ENCODE measurements at places on chromosomes 13 and 19.

- no peaks in the 10 kb centered on the region for H3K36me3 ChIP-seq
- H3K27me3 ChIP-seq: peaks cover 3% of the 10 kb centered on the region
- peak overlapping the region; percentile 17 for H3K27ac ChIP-seq
- DNase-seq: peak; percentile 10
- H3K4me1 ChIP-seq: peaks cover 19% of the 10 kb centered on the region
Measured at GRCh38 chr13:36163809-36164308, 32.7 kb upstream of the DCLK1 start.

DNA sequence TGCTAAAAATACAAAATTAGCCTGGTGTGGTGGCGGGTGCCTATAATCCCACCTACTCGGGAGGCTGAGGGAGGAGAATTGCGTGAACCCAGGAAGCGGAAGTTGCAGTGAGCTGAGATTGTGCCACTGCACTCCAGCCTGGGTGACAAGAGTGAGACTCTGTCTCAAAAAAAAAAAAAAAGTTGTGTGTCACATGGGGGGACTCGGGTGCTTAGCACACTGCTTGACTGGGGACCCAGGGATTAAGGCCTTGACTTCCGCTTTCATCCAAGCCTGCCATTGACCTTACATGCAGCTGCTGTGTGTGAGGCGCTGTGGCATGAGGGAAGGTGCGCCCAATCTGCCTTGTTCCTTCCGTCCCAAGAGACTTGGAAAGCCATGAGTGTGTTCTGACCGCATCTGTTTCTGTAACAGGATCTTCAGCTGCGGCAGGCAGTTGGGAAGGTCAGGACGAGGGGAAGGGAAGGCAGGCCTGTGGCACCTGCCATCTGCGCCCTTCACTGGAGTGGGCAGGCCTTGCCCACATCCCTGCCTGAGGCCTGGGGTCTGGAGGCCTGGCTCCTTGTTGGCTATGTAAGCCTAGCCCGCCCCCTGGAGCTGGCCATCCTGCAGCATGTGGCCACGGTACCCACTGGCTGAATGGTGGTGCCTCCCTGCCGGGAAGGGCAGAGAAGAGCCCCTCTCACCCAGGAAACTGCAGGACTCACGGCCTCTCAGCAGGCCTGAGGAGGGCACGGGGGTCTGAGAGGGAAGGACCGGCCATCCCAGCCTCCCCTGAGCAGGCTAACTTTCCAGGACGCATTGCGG is 23.0 kb downstream of the PPP1R37 start:
- H3K4me1 ChIP-seq: peaks cover 37% of the 10 kb centered on the region
- DNase-seq: no peak
- no peak overlapping the region for H3K27ac ChIP-seq
- no peak overlapping the region for H3K4me3 ChIP-seq

DNA sequence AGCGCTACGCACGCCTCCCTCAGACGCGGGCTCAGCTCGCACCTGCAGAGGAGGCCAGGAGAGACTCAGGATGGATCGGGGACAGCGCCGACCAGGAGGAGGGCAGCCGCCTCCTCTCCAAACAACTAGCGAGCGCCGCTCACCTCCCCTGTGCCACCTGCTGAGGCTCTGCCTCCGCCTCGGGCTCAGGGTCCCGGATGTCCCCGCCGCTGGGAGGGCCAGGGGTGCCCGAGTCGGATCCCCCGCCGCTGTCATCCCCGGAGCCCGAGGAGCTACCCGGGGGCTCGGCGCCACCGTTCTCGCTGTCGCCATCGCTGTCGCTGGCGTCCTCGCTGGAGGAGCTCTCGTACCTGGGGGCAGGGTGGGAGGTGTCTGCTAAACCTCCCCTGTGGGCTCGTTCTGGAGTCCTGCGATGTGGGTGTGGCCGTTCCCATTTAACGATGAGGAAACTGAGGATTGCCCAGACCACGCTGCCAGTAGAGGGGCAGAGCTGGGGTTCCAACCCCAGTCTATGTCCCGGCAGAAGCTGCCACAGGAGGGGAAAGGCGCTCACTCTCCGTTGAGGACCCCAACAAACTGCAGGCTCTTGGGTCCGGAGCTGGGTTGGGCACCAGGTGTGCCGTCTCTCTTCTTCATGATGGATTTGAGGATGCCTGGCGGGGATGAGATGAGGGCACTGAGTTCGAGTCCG is 9.2 kb downstream of the KANK3 start:
- H3K36me3 ChIP-seq: no peaks in the 10 kb centered on the region
- peak overlapping the region; percentile 34 for H3K4me3 ChIP-seq
- no peak for DNase-seq
- peaks cover 89% of the 10 kb centered on the region for H3K27me3 ChIP-seq
- H3K27ac ChIP-seq: no peak overlapping the region

DNA sequence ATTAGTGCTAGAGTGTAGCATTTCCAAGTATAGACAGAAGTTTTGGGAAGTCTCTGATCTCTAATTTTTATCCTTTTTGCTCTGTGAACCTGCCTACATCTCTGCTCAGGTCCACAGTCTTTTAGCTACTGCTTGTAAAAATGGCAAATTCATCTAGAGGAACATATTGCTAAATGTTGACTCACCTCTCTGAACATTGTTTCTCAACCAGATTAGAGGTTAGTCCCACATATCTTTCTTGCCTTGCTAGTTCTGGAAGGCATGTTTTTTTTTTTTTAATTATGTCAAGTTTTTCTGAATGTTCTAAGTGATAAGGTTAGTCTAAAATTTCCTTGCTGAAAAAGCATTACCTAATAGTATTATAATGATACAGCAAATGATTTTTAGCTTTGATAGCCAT is 2889.6 kb upstream of the PCDH20 start:
- H3K36me3 ChIP-seq: no peaks in the 10 kb centered on the region
- H3K4me3 ChIP-seq: no peak overlapping the region
- no peak for DNase-seq
- no peak overlapping the region for H3K27ac ChIP-seq
- no peaks in the 10 kb centered on the region for H3K27me3 ChIP-seq
- H3K4me1 ChIP-seq: no peaks in the 10 kb centered on the region

DNA sequence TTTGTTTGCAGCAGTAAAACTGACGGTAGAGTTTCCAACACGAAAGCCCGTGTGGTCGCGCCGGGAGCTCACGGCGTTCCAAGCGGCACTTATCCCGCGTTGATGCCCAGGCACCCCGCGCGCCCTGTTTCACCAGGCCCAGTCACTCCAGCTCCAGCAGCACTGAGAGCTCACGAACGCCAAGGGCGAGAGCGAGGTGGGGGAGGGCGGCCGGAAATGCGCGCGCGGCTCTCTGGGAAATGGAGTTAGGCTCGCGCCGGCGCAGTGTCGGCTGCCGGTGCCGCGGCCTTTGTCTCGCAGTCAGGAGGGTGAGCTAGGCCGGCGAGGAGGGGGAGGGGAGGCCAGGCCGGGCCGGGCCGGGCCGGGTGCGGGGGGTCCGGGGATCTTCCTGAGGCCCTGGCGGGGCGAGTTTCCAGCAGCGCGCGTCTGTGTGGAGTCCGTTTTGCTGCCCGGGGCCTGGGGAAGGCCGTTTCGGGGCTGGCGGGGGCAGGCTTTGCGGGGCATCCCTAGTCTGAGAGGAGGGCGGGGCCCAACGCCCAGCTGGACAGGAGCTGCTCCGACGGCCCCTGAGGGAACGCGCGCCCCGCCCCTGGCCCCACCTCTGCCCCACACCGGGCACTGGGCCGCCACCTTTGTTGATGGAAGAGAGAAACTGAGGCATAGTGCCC is at the start of gene ZNF135:
Gene ZNF135 (plus strand): TSS at position 280 of the 668 bp plus-strand sequence. CDS start 721 bp downstream, outside the sequence.
- H3K36me3 ChIP-seq: peaks cover 46% of the 10 kb centered on the region
- H3K4me3 ChIP-seq: peak within 1 kb of the TSS; percentile 80
- peak within 1 kb of the TSS; percentile 92 for H3K27ac ChIP-seq
- H3K4me1 ChIP-seq: peaks cover 4% of the 10 kb centered on the region
- H3K27me3 ChIP-seq: peaks cover 7% of the 10 kb centered on the region

DNA sequence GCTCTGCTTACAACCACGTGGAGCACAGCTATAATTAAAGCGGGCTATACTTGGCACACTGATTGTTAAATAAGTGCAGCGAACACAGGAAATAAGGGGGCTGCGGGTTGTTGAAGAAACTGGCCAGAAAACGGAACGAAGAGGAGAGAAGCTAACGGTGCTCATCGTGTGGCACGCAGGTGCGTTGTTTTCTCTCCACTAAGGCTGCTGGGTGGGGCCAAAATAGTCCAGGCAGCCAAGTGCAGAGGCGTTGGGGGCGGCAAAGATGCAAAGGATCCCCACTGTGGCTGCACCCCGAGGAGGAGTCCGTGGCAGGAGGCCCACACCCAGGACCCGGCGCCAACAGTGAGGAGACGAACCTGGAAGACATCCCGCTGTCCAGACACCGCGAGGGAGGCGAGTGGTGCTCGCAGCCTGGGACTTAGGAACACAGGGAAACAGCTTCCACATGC is 8.1 kb upstream of the ARL11 start:
- H3K4me3 ChIP-seq: no peak overlapping the region
- DNase-seq: no peak
- peaks cover 3% of the 10 kb centered on the region for H3K27me3 ChIP-seq
- H3K4me1 ChIP-seq: peaks cover 4% of the 10 kb centered on the region
- no peaks in the 10 kb centered on the region for H3K36me3 ChIP-seq
- H3K27ac ChIP-seq: no peak overlapping the region

GRCh38 chr13:99935772-99936171 is 35.8 kb downstream of the ZIC5 start:
- DNase-seq: no peak
- H3K4me3 ChIP-seq: no peak overlapping the region
- peaks cover 12% of the 10 kb centered on the region for H3K4me1 ChIP-seq
- H3K27ac ChIP-seq: peak overlapping the region; percentile 74

DNA sequence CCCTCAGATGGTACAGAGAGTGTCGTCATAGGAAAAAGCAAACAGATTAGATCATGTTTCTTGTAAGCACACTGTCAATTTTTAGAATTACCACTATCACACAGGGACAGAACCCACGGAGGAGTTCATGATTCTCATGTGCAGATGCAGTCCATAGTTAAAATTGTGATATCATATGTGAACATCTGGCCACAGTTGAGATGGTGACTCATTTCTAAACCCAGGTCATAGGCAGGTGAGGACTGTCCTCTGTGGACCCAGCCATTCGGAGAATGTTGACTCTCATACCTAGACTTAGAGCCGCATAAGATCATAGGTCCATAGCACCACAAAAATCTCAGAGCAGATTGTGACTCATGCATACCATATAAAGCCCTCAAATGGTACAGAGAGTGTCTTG is 17.8 kb upstream of the ZNF730 start:
- H3K27ac ChIP-seq: no peak overlapping the region
- H3K4me1 ChIP-seq: no peaks in the 10 kb centered on the region
- H3K4me3 ChIP-seq: no peak overlapping the region
- H3K27me3 ChIP-seq: no peaks in the 10 kb centered on the region

All from nephron progenitor cell (in vitro differentiated cells).